ENCODE measurements at places on chromosomes 2 and 18.

GRCh38 chr2:157059036-157059435 lies 198.5 kb upstream of the GALNT5 start:
- no peak for DNase-seq

DNA sequence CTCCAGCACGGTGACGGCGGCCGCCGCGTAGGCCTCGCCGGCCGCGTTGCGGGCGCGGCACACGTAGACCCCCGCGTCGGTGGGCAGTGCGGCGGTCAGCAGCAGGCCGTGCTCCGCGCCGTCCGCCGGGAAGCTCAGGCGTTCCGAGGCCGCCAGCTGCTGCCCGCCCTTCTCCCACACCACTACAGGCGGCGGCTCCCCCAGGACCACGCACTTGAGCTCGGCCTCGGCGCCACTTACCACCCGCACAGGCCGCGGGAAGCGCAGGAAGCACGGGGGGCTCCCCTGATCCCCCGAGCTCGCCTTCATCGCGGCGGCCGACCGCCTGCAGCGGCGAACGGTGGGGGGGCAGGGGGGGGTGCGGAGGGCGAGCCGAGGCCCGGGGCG lies 422 bp downstream of the OBSL1 start:
- DNase-seq = no peak

GRCh38 chr2:180505203-180505602 lies 475.2 kb upstream of the UBE2E3 start:
- DNase-seq = no peak

DNA sequence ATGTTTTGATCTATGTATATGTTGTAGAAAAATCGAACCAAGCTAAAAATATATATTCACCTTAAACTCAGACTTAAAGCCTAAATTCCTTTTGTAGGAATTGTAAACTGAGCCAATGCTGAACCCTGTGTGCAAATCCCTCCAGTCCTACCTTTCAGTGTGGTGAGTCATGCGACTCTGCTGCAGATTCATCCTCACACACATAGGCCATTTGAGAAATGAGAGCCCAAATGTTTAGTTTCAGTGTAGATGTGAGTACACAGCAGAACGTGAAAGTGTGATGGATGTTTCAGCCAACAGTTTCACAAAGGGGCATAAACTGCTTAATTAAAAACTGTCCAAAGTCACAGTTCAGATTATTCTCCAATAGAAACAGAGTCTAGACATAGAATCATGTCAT lies 193.2 kb downstream of the CDH19 start:
- no peak for DNase-seq
